ENCODE measurements at places on chromosomes 11 and 22.

DNA sequence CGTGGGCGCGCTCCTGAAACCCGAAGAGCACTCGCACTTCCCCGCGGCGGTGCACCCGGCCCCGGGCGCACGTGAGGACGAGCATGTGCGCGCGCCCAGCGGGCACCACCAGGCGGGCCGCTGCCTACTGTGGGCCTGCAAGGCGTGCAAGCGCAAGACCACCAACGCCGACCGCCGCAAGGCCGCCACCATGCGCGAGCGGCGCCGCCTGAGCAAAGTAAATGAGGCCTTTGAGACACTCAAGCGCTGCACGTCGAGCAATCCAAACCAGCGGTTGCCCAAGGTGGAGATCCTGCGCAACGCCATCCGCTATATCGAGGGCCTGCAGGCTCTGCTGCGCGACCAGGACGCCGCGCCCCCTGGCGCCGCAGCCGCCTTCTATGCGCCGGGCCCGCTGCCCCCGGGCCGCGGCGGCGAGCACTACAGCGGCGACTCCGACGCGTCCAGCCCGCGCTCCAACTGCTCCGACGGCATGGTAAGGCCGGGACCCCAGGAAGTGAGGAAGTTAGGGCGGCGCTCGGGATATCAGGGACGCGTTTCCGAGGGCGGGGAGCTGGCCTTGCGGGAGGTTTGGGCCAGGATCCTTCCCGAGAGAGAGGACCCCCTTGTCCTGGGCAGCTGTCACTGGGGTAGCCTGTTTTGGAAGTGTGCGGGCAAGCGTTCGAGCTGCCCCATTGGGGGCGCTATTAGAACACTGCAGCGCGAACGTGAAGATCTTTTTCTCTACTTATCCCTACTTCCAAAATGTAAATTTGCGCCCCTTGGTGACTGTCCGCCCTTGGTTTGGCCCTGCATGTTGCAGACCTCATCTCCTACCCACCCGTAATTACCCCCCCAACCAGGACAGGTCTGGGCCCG lies 796 bp downstream of the MYOD1 start:
- no peak for DNase-seq

- no peak for DNase-seq
These were observed 156.4 kb upstream of the NARS2 start for GRCh38 chr11:78731027-78731426.

DNA sequence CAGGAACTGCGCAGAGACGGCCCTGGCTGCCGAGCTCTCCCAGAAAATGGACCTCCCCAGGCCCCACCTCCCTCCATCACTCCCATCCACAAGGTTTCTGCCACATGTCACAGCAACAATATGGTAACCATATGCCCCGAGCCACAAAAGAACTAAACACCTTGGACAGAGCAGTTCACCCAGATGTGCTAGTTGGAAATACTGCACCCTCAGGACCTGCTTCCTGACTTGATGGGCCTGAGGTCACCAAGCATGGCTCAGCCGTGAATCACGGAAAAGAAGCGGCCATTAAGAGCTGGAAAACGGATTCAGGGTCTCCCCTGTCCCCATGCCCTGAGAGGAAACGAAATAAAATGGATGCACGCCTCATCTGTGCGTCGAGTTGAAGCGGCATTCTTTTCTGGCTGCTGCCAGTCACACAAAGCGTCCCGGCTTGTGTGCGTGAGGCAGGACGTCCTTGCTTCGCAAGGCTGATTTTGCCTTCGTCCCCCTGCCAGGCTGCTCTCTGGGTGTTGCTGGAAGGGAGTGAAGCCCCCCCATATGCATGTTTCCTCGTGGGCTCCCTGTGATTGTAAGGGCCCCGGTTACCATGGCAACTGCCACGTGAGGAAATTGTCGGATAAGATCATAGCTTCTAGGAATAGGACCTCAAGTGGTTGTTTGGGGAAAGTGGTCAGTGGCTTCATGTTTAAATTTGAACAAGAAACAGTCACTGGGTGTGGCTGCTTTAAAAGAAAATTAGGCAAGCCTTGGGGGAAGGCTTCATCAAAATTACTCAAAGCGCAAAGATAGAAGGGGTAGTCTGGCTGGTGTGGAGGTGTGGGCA lies 51.7 kb downstream of the FLI1 start:
- no peak for DNase-seq

GRCh38 chr11:110474578-110474977 lies 44.8 kb downstream of the FDX1 start:
- no peak for DNase-seq

DNA sequence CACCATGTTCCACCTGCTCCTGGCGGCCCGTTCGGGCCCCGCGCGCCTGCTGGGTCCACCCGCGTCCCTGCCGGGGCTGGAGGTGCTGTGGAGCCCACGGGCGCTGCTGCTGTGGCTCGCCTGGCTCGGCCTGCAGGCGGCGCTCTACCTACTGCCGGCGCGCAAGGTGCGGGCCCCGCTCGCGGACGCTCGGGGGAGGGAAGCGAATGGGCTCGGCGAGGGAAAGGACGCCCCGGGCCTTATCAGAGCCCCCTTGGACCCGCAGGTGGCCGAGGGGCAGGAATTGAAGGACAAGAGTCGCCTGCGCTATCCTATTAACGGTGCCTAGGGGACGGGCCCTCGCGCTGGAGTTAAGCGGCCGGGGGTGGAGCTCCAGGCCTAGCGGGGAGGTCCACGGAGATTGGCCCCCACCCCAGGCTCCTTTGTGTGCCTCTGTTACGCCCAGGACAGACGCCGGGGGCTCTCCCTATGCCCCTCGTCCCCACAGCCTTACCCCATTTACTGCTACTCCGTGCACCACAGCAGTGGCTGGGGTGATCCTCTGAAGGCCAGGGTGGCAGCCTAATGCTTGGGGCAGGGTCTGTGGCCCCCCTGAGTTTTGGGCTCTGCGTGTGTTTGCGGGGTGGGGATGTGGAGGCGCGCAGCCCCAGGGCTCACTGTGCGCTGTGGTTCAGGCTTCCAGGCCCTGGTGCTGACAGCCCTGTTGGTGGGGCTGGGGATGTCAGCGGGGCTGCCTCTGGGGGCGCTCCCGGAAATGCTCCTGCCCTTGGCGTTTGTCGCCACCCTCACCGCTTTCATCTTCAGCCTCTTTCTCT lies 1.1 kb downstream of the TM7SF2 start:
- DNase-seq: no peak

- no peak for DNase-seq
These were observed 97.7 kb downstream of the RBFOX2 start for GRCh38 chr22:35930933-35931332.

- peak; percentile 28 for DNase-seq
These were observed at the start of gene SERPINH1 for GRCh38 chr11:75562048-75562835. TSS of gene SERPINH1 (plus strand) at chr11:75562253. CDS start at chr11:75566350, 4,097 bp downstream.

DNA sequence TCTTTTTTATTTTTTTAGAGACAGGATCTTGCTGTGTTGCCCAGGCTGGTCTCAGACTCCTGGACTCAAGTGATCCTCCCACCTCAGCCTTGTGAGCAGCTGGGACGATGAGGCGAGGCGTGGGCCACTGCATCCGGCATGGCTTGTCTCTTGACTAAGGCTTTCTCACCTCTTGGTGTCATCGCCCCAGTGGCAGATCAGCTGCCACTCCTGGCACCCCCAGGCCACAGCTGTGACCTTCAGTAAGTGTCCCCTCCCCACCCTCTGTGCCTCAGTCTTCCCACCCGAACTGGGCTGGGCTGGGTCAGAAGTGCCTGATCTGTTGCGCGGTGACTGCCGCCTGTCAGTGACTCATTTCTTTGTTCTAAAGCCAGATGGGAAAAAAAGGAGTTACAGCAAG lies 3.6 kb downstream of the SYNGR1 start:
- DNase-seq: no peak

Measured in GOT3 (cell line).